Activated CD8-positive, alpha-beta memory T cell treated with anti-CD3 and anti-CD28 coated beads for 1 hour (primary cell): ENCODE measurements at places on chromosomes 2 and 18.

- no peak for DNase-seq
Measured at GRCh38 chr2:240255811-240256703, 115.6 kb upstream of the OTOS start.

DNA sequence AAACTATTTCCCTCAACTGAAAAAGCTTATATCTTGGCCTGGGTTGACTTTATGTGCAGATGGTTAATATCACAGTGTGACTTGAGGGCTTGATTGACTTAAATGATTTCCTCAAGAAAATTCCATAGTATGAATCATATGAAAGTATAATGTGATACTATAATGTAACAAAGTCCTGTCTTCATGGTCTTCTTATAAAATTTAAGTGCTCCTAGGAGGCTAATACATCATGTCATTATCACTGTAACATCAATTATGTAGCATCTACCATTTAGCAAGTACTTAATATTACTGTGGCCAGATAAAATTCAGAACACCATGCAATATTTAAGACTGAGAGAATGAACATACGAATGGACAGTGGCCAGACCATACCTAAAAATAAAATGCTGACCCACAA is 276.1 kb downstream of the RIT2 start:
- no peak for DNase-seq

GRCh38 chr2:212730994-212731393 is 192.4 kb upstream of the ERBB4 start:
- DNase-seq, result no peak

- DNase-seq, result no peak
Measured at GRCh38 chr2:190499273-190499672, 35.2 kb downstream of the NEMP2 start.

GRCh38 chr2:96264656-96265348 is 995 bp downstream of the TMEM127 start:
- no peak for DNase-seq

DNA sequence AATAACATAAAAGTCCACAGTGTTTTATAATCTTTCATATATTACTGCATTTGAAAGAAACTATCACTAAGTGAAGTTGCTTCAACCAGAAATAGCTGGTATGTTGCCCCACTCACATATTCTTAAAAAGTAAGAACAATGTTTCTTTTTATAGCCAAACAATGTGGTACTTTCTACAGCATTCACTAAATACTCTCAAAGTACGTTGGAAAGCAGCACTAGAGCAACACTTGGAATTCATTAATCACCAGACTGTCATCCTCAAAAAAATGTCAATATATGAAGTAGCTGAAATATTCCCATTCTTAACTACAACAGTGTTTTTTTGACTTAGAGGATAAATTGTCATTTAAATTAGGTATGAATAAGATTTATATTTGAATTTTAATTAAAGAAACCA is 32.8 kb downstream of the COBLL1 start:
- DNase-seq, result no peak

DNA sequence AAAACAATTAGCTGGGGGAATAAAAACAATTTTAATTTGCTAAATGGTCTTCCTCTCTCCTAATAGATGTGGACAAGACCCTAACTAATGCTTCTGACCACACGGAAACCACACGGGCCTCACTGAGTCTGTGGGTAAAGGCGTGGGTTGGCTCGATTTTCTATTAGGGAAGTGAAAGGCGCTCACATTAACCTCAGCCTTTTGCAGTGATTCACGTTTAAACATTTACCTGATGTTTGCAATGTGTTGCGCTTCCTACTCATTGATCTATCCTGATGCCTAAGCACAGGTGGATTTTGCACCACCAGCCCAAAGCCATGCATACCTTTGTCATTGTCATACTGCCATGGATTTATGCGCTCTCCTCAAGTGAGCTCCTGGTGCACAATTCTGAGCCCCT is 35.6 kb upstream of the NRP2 start:
- DNase-seq, result no peak

GRCh38 chr2:73020306-73020656 is 51.2 kb downstream of the SFXN5 start:
- no peak for DNase-seq

- DNase-seq, result no peak
Measured at GRCh38 chr2:6977113-6977741, 60.0 kb downstream of the RNF144A start.

DNA sequence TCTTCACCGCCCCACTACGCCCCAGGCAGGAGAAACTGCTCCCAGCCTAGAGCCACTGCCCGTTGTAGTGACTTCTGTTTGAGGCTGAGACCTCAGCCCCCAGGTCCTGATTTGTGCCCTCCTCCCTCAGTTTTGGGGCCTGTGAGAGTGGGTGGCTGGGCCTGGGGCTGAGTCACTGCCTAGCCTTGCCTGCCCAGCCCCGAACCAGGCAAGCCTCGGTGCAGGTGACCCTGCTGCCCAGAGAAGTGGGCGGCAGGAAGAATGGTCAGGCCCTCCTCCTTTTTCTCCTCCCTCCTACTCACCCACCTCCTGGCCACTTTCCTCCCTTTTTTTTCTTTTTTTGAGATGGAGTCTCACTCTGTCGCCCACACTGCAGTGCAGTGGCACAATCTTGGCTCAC is 66.6 kb downstream of the ZFP36L2 start:
- no peak for DNase-seq

DNA sequence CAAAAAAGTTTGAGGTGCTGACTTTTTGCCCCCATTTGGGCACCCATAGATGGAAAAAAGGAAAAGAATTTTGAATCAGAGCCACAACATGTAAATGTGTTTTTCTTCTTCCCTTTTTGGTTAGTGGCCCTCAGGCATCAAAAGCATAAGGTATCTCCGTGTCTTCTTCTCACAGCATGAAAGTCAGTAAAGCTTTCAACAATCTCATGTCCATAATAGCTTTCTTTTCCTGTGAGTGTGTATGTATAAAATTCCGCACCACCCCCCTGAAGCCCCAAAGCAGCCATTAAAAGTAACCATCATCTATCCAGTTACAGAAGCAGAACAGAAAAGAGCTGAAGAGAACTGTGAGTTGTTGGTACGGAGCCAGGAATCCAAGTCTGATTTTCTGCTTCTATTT is 1539.7 kb upstream of the ACVR2A start:
- no peak for DNase-seq

GRCh38 chr2:160264308-160264707 is 64.2 kb upstream of the ITGB6 start:
- no peak for DNase-seq

DNA sequence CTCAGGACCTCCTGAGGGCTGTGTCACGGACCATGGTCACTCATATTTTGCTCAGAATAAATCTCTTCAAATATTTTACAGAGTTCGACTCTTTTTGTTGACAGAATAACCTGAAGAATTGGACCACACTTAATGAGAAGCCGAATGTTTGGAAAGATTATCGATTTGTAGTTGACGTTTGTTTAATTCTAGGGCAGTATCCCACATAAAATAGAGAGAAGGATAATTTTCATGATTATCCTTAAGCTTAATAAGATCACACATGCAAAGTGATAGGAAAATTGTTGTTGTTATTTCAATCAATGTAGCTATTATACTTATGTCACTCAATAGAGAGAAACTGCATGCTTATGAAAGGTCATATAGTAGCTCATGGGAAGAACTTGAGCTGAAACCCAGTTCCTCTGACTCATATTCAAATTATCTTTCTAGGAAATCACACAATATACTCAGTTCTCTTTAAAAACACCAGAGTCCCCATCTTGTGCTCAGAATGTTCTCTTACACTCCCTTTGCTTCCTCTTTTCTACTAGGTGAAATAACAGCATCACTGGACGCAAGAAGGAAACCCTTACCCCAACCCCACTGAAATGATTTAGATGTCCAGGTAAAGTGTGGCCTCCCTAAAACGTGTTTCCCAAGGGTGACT is 982.1 kb downstream of the TSN start:
- no peak for DNase-seq

GRCh38 chr2:53600815-53601214 is 166.8 kb upstream of the CHAC2 start:
- no peak for DNase-seq

DNA sequence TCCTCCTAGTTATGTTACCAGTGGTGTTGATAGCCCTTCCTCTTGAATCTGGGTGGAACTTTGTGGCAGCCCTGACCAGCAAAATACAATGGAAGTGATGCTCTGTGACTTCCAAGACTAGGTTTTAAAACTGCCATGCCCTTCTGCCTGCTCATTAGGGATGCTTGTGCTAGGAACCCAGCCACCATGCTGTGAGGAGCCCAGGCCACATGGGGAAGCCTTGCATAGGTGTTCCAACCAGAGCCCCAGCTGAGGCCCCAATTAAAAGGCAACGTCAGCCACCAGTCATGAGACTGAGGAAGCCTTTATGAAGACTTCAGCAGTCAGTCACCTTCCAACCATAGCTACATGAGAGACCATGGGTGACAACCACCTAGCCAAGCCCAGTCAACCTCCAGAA is 14.0 kb upstream of the MAPRE2 start:
- DNase-seq, result no peak

GRCh38 chr2:42309366-42309765 is 51.7 kb downstream of the COX7A2L start:
- DNase-seq, result no peak

GRCh38 chr2:106272216-106272807 is 78.2 kb upstream of the UXS1 start:
- DNase-seq, result no peak

DNA sequence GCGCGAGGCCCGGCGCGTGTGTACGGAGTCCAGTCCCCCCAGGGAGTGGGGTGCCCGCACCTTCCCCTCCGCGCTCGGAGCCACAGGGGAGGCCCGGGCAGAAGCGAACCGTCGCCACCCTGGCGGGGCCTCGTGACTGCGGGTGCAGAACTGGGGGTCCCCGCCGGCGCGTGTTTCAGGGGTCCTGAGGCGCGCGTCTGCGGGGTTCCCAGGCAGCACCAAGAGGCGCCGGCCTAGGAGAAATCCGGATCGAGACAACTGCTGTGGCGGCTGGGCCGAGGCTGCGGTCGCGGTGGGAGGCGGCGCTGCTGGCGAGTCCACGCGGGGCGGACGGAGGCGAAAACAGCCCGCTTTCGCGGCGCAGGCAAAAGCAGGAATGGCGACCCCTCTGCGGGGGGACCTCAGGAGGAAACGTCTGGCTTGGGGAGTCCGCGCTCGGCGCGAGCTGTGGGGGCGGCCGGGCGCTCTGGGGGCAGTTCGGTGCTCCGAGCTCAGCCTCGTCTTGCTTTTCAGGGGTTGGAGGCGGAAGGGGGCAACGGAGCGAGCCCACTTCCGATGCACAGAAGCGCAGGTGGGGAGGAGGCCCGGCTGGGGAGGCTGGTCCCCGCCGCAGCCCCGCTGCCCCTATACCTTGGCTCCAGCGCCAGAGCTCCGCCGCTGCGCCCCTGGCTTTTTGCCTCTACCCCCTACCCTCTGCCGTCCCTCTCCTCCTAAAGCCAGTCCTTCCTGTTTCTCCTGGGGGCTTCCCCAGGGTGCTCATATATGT is 81.5 kb upstream of the LDLRAD4 start:
- DNase-seq, result no peak

GRCh38 chr18:47842836-47843235 is 87.6 kb downstream of the SMAD2 start:
- DNase-seq, result no peak

DNA sequence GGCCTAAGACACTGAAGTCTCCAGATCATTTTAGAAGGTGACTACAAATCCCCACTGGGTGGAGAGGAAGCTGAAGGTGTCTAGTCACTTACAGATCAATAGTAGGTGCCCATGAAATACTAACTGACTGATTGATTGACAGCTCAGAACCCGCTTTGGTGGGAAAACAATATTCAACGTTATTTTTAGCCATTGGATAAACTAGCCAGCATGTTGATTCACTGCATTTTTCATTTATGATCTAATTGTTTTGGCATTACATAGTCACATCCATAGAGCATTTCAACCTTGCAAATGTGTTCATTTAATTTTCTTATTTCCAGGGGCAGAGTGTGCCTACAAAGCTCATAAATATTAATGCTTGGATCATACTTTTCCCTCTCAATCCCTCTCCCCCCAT is 162.3 kb downstream of the MREG start:
- DNase-seq, result no peak

- no peak for DNase-seq
Measured at GRCh38 chr18:46672062-46672970, 15.3 kb upstream of the LOXHD1 start.

DNA sequence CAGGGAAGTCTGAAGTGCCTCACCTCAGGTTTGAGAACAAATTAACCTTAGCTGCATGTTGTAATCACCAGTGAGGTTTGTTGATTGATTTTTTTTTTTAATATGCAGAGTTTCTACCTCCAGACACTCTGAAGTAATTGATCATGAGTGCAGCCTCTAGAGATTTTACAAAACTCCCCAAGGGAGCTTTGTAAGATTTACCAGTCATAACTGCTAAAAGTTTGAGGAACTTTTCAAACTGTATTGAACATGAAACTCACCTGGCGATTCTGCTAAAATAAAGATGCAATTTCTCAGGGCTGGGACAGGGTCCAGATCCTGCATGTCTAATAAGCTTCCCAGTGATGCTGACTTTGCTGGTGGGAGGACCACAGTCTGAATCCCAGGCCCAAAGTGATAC is 339.6 kb upstream of the DCC start:
- no peak for DNase-seq

DNA sequence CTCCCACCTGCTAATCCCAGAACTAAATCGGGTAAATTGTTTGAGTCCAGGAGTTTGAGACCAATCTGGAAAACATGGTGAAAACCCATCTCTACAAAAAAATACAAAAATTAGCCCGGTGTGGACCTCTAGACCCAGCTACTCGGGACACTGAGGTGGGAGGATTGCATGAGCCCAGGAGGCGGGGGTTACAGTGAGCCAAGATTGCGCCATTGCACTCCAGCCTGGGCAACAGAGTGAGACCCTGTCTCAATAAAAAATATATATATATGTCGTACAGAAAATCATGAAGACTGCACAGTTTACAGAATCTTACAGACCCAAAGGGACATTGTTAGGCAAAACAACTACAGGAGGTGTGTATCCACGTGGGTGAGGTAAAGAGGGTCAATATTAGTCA is 4.0 kb upstream of the DPY30 start:
- DNase-seq, result no peak

- DNase-seq, result no peak
Measured at GRCh38 chr2:19989342-19989666, 601 bp downstream of the WDR35 start.

GRCh38 chr18:79199691-79200374 is 130.6 kb downstream of the ATP9B start:
- no peak for DNase-seq

DNA sequence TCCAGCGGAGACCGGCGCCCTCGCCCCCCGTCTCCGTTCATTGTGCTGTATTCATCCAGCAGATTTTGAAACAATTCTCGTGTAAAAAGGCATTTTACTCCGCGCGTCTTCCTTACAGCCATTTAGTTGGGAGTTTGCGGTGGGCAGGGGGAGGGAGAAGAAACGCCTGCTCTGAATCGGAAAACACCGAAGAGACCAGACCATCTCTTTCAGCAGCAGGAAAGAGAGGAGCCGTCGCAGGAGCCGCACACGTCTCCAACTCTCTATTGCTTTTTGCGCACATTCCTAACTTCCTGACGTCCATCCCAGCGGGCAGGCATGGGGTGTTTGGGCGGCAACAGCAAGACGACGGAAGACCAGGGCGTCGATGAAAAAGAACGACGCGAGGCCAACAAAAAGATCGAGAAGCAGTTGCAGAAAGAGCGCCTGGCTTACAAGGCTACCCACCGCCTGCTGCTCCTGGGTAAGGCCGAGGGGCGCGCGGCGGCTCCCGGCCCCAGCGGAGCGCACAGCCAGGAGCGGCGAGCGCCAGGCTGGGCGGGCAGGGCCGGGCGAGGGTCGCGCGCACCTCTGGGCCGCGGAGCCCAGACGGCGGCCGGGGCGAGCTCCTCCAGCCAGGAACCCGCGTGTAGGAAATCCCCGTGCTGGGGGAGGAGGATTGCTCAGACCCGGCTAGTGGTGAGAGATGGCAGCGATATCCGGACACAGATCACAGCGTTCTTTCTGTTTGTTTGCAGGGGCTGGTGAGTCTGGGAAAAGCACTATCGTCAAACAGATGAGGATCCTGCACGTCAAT is 63.2 kb downstream of the GNAL start:
- no peak for DNase-seq
